Kidney (tissue), 22 donors: ENCODE measurements at places on chromosomes 5 and 9. TPM values are rescaled to one million over a fixed set of nuclear protein-coding genes. Genes with fewer than 3 reads are reported as not detected.

Gene CCDC69
- 22.8 TPM for total RNA-seq

DNA sequence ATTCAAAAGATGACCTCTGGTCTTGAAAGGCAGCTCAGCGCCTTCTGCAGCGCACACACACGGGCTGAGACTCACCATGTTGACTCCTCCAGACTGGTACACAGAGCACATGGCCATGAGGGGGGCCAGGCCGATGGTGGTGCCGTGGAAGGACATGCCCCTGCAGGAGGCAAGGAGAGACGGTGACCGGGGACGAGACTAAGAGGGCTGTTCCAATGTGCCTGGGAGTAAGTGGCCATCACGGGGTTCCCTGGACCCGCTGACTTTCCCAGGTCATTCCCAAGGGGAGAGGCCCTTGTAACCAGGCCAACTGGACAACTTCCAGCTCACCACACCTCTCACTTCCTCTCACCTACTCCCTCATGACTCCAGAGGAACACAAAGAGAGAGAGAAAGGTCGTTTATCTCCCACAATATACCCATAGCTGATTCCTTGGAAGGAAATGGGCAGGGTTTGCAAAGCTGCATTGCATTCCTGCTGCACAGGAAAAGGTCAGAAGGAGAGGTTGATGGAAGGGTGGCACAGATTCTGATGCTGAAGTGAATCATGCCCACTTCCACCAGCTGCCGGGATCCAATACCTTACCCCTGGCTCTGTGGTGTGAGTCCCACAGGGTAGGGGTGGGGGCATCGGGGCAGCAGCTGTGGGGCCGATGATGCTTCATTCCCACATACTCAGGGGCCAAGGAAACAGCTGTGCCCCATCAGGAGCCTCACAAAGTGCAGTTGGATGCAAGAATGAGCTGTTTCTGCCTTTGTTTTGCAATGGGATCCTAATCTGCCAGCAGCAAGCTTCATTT lies 47.2 kb downstream of the NIPAL4 start:
- no peak for DNase-seq

GRCh38 chr5:115657125-115657880 lies 31.5 kb upstream of the TMED7 start:
- no peak for DNase-seq

DNA sequence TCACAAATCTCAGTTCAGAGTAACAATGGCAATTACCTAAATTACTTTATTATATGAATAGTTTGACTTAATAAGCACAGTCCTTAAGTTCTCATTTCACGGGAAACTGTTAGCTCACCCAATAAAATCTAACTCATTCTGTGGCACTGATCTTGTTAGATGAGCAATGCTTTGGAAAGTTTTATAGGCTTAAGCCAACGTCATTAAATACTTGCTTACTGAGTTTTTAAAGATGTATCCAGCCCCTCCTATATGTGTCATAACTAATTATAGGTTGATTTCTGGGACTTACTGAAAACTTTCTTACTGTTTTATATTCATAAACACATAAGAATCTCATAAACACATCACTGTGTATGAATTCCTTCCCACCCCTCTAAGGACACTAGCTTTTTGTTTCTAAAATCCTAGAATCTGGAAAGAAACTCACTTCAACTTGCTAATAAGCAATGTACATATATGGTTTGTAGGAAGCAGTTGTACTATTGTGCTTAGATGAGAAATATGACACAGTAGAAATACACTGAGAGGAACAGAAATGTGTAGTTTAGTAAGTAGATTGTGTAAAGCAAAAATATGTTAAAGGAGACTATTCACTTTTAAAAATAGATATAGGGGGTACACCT lies 14.1 kb upstream of the MARCOL start:
- no peak for DNase-seq

DNA sequence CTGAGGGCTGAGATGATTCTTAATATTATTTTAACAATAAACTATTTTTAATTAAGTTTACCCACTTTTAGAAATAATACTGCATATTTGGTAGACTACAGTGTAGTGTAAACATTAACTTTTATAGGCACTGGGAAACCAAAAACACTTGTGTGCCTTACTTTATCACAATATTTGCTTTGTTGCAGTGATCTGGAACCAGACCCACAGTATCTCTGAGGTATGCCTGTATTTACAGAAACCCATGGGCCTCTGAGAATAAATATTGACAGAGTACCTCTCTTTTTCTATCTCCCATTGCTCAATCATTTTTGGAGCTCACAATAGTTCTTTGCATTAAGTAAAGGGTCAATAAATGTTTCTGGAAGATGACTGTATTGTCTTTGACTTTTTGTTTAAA lies 73.3 kb downstream of the SLCO4C1 start:
- no peak for DNase-seq

DNA sequence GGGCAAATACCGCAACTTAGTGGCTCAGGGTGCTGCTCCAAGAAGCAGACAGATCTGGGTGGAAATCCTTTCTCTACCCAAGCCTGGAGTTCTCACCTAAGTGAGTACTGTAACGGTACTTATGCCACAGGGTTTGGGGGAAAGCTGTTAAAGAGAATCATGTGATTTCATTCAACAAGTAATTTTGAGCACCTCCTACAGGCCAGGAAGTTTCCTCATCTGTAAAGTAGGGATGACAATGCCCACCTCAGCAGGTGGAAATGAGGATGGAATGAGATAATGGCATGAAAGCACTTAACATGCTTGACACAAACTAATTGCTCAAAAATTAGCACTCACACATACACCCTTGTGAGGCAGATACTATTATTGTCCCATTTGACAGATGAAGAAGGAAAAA lies 114.1 kb downstream of the JAKMIP2 start:
- DNase-seq, result no peak

DNA sequence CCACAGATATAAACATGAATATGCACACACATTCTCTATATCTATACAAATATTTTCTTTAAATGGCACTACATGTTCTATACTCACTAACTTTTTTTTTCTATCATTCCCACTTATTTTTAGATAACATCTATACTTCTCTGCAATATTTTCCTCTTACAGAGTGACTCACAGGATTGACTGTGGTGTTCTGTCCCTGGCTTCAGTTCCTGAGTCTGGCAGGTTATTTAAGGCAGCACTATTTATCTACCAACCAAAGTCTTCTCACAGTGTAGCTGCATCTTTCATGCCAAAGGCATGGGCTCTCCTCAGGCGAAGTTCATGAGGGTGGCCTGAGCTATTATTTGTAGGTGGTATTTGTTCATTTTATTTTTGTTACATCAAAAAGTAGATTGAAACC lies 409.0 kb downstream of the PRR16 start:
- no peak for DNase-seq

DNA sequence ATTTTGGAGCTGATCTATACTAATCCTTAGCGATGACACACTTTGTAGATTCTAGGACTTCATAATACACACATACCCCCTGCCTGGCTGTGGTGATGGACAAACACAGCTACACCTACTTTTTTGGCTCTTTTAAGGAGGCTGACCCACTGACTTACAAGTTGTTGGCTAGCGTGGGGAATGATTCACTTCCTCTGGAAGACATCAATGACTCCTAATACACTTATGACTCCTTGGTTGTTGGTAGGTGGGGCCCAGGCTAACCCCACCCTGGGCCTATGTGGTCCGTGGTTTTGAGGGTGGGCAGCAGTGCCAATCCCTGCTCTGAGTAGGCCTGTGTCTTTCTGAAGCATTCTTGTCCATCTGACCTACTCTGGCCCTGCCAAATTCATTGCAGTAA lies 144.4 kb downstream of the SLC12A2 start:
- DNase-seq, result no peak

- DNase-seq, result no peak
Observed at GRCh38 chr5:103901885-103902284, 339.3 kb upstream of the NUDT12 start.

GRCh38 chr9:116002624-116003023 lies 151.0 kb upstream of the PAPPA start:
- no peak for DNase-seq

- no peak for DNase-seq
Observed at GRCh38 chr5:32854473-32854872, 143.4 kb downstream of the NPR3 start.

- peak; percentile 89 for DNase-seq
Observed at GRCh38 chr5:59893429-59894227, at the start of gene PDE4D. Gene PDE4D (minus strand): TSS chr5:59893726.

DNA sequence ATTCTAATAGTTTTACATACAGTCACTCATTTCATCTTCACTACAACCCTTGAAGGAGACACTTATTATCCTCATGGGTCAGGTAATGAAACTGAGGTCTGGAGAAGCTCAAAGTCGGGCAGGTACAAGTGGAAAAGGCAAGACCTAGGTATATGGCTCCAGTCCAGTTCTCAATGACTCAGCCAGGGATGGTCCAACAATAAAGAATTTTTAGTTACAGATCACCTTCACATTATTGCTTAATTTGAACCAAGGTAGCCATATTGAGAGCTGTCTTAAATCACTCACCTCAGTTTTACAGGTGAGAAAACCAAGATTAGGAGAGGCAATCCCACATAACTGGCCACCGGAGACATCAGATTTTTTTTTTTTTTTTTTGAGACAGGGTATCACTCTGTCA lies 55.4 kb downstream of the PTPN3 start:
- DNase-seq, result no peak
